ENCODE measurements at places on chromosomes 2 and 18. TPM values are rescaled to one million over a fixed set of nuclear protein-coding genes. Genes with fewer than 3 reads are reported as not detected.

DNA sequence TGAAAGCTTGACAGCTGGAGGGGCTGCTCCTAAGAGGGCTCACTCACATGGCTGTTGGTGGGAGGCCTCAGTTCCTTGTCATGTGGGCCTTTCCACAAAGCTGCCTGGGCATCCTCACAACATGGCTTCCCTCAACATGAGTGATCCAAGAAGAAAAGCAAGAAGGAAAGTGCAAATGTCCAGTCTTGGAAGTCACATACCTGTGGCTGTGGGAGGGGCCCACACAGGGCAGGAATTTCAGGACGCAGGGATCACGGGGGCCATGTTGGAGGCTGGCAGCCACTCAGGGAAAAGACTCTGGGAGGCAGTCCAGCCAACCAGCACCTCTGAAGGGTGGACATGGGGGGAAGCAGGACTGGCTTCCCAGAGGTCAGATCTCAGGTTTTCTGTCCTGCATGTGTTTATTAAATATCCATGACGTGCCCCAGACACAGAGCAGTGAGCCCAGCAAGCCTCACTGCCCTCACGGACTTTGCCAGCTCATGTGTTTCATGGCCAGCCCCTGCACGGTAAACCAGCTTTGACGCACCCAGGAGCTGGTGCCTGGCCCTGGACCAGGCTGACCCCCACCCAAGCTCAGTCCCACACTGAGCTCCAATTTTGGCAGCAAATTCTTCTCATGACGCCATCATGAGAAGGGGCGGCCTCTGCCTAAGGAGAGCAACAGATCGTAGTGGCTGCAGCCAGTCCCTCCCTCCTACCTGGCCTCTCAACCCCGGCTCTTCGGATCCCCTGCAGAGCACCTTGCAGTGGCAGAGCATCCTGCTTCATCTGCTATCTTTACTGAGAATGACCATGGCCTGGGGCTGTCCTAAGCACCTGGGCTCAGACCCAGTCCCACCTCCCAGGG, 34.7 kb upstream of the GPR17 start:
- no peak for DNase-seq

- no peak for DNase-seq
These were observed 243.4 kb downstream of the TGIF1 start for GRCh38 chr18:3693410-3693809.

DNA sequence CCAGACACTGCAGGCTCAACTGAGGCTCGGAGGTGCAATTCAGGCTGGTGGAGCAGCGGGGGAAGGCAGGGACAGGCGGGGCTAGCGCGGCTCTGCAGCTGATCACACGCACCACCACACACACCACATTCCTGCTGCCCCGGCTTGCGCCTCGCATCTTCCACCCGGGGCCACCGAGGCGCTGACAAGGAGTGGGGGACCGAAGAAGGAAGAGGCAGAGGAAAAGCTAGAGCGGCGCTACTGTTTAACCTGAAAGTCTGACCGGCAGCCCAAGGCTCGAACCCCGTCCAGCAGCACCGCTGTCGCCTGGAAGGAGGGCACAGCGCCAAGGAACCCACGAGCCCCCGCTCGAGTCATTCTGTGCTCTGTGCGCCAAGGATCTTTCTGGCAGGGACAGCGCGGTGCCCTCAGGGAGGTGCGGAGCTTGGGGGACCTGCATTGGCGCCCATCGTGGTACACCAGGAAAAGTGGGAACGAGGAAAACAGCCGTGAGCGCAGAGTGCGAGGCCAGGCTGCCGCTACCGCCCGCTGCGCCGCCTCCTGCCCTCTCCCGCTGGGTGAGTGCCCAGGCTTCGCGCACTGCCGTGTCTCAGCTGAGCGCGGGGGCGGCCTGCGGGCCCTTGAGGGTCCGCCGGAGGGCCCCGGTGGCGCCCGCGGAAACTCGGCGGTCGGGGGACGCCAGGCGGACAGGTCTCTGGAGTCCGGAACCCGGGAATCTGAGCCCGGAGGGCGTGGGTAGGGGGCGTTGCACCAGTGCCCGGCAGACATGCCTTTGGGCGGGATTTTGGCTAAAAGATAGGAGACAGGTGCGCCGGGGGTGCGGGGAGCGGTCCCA, 860 bp upstream of the KCNJ3 start:
- no peak for DNase-seq

DNA sequence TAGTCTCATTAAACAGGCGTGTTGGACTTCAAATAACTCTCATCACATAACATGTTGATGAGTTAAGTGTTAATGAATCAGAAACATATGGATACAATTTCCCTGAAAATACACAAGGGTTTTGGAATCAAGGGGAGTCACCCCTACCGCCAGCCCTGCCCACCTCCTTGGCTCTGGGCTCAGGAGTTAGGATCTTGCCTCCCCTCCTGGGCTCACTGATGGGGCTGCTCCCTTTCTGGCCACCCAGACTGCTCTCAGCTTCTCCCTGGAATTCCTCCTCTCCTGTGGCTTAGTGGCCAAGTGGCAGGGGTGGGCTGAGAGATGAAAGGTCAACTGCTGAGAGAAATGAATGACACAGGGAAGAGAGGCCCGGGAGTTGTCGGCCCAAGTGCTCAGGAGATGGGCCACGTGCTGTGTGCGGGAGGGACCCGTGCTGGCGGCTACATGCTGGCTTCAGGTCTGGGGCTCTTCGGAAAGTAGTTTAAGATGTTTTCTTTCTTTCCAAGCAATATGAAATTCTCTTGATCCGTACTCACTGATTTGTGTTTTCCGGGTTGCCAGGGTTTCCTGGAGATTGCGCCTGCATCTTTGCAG, 55.8 kb upstream of the TNP1 start:
- no peak for DNase-seq

Gene ANKRD62
- total RNA-seq, result not detected

Gene TGFA
- 1.7 TPM for total RNA-seq

All from Panc1 (cell line).